Central memory CD8-positive, alpha-beta T cell (primary cell): ENCODE measurements at places on chromosomes 7 and 10.

- DNase-seq = no peak
These were observed 569 bp downstream of the SLC26A5 start for GRCh38 chr7:103445228-103446048.

DNA sequence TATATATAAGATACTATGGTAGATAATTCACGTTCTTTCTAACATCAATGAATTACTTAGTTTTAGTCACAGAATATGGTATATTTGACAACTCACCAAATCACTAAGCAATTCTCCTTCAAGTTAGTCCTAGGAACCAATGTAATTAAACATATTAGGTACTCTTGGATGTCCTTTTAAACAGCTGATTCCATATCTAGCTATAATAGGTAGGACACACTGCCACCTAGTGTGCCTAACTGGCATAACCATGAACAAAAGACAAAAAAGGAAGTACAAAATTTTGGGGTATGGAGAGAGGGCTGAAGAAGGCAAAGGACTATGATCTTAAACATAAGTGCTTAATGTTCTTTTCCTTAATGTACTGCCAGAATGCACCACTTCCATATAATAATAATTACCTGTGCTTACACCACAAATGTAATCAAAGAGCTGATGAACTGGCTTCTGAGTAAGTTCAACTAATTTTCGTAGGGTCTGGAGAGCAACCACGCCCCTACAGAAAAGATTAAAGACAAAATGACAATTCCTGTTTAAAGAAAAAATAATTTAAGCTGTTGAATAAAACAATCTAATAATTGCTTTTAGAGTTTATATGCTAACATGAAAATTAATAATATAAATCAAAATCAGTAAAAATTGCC lies 28.7 kb downstream of the PNPLA8 start:
- peak; percentile 22 for DNase-seq

- no peak for DNase-seq
These were observed 146.3 kb downstream of the TRIL start for GRCh38 chr7:28811701-28812430.

DNA sequence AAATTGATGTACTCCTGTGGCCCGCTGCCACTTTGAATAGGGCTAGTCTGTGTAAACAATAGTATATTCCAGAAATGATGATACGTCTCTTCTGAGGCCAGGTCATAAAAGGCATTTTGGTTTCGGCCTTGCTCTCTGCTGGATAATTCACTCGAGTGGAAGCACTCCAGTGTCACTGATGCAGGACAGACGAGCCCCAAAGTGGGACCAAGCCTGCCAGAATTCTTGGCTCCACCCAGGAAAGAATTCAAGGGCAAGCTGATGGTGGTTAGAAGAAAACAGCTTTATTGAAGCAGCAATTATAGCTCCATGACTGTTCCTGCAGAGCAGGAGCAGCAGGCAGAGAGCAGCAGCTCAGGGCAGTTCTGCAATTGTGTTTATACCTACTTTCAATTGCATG lies 717.6 kb downstream of the GRM8 start:
- no peak for DNase-seq
